ENCODE measurements at places on chromosomes 13 and 19. TPM values are rescaled to one million over a fixed set of nuclear protein-coding genes. Genes with fewer than 3 reads are reported as not detected.

Gene TPGS1
- 22.3 TPM for total RNA-seq

Gene ZNF211
- 10.8 TPM for total RNA-seq

Gene WASF3
- 17.8 TPM for total RNA-seq

Gene RFXANK
- 32.9 TPM for total RNA-seq

Gene ZNF555
- 6.3 TPM for total RNA-seq

Gene PSPN
- total RNA-seq: 1.9 TPM

Gene VPS36
- 26.9 TPM for total RNA-seq

Gene SLC17A7
- total RNA-seq: 0.17 TPM

Gene RNF225
- 0.13 TPM for total RNA-seq

Gene URAD
- total RNA-seq: not detected

Gene DNASE2
- 40.5 TPM for total RNA-seq

Gene APOE
- total RNA-seq: 2.0 TPM

Gene PDX1
- not detected for total RNA-seq

Gene GJB2
- total RNA-seq: 0.07 TPM

Gene ZNF534
- 0.07 TPM for total RNA-seq

Gene VSTM1
- total RNA-seq: not detected

Gene ANGPTL8
- not detected for total RNA-seq

Gene GRIN2D
- 1.1 TPM for total RNA-seq

Gene JAK3
- 7.1 TPM for total RNA-seq

Gene CYP4F2
- total RNA-seq: not detected

Gene IZUMO2
- not detected for total RNA-seq

Gene TGFBR3L
- total RNA-seq: 5.6 TPM

Gene PODNL1
- total RNA-seq: 3.2 TPM

Gene TSHZ3
- 14.7 TPM for total RNA-seq

Gene B9D2
- total RNA-seq: 4.5 TPM

Measured in smooth muscle cell of the pulmonary artery (primary cell).